Cerebellum (tissue), 4 donors: ENCODE measurements at places on chromosomes 13 and 19.

- no peak for DNase-seq
Observed at GRCh38 chr19:33462112-33462791, 59.3 kb downstream of the PEPD start.

DNA sequence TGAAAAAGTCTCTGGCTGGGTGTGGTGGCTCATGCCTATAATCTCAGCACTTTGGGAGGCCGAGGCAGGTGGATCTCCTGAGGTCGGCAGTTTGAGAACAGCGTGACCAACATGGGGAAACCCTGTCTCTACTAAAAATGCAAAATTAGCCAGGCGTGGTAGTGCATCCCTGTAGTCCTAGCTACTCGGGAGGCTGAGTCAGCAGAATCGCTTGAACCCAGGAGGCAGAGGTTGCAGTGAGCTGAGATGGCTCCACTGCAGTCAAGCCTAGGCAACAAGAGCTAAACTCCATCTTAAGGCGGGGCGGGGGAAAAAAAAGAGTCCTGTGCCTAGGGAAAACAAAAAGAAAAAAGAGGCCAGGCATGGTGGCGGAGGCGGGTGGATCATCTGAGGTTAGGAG, 2.2 kb downstream of the ZNF43 start:
- DNase-seq: no peak

DNA sequence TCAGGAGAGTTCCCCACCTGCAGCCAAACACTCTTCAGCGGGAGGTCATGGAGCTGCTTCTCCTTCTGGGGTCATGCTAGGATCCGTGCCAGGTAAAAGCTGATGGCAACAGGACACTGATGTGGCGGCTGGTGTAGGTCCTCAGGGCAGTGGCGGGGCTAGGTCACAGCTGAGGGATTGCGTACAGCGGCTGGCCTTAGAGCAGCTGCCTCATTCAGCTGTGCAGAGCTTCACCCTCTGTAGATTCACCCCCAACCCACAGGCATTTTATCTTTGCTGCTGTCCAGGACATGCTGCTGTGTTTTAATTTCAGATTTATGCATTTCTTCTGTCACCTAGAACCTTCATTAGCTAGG, 2.3 kb downstream of the MCF2L start:
- DNase-seq: no peak

GRCh38 chr13:104571161-104571892, 1505.1 kb upstream of the SLC10A2 start:
- peak; percentile 49 for DNase-seq

GRCh38 chr13:80235166-80235966, 105.6 kb downstream of the SPRY2 start:
- peak; percentile 32 for DNase-seq

DNA sequence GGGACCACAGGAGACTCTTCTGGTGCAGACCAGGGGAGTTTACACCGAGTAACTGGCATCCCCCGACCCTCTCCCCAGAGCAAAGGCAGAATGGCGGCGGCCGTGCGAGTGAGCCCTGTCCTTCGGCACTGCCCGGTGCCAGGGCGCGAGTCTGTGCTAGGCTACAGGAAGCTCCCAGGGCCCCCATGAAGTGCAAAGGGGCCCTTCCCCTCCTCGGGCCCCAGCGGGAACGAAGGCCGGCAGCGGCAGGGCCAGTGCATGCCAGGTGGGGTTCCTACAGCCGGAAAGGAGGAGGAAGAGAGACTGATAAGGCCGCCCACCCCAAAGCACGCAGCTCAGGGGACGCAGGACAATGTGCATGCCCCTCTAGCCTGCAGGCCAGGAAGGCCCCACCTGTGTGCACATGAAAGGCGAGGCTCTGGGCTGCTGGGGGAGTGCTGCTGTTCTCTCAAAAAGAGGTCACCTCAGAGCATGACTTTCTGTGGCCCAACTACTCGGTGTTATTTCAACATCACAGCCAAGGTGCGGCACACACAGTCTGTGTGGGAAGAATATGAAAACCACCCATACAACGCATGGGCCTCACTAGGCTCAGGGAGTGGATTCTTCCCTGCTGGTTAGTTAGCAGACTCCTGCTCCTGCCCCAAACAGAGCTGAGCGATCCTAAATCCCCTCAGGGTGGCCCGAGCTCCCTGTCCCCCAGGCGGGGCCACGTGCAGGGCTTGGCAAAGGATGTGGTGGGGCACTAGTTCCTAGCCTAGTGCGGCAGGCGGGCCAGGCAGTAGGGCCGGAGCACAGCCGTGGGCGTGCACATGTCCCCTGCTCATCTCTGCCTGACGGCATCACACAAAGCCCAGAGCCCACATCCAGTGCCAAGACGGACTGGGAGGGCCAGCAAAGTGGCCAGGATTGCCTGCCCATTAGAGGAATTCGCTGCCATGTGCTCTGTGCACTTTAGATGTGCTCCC, 28.4 kb upstream of the TIMM44 start:
- peak; percentile 77 for DNase-seq

DNA sequence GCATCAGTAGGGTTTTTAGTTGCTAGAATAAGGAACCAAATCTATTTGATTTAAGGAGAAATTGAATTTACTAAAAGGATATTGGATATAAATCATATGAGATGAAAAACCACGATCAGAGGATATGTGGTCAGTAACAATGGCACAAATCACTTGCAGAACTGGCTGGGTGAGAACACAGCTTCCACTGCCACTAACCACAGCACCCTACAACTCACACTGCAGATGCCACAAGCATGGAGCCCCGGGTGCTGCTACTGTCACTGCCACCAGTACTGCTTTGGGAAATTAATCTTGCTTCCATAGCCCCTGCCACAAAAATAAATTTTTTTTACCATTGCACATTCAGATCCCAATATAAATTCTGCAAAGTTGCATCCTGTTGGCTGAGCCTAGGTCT, 40.6 kb upstream of the KLF12 start:
- no peak for DNase-seq

DNA sequence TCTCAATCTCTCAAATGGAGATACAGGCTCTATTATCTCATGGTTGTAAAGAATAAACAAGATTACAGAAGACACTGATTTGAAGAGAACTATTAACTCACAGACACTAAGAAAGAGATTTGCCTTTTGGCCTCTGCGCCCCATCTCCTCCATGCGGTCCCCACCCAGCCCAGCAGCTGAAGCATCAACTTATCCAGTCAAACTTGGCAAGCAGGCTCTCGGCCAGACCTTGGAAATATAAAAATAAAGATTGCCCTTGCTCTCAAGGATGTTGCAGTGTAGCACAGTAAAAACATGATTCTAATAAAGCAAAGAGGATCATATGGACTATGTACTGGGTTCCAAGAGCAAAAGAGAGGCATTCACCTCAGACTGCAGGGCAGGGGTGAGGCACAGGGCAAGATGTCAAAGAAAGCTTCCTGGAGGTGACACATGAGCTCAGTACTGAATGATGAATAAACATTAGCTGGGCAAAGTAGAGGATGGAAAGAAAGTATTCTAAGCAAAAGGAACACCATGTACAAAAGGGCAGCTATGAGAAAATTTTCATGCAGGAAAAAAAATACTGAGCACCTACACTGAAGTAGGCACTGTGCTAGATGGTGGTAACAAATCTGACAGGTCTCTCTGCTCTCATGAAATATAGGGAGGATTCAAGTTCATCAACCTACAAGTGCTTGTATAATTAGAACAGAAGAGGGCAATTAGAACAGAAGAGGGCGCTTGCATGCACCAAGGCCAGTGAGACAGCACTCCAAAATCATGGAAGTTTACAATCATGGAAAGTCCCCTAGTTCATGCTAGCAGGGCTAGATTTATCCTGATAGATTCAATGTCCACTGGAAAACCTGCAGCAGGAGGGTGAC, 85.0 kb downstream of the SACS start:
- no peak for DNase-seq

GRCh38 chr13:109719962-109720646, 66.3 kb downstream of the IRS2 start:
- no peak for DNase-seq

GRCh38 chr19:35392742-35393715, 22.2 kb downstream of the GPR42 start:
- DNase-seq: no peak

DNA sequence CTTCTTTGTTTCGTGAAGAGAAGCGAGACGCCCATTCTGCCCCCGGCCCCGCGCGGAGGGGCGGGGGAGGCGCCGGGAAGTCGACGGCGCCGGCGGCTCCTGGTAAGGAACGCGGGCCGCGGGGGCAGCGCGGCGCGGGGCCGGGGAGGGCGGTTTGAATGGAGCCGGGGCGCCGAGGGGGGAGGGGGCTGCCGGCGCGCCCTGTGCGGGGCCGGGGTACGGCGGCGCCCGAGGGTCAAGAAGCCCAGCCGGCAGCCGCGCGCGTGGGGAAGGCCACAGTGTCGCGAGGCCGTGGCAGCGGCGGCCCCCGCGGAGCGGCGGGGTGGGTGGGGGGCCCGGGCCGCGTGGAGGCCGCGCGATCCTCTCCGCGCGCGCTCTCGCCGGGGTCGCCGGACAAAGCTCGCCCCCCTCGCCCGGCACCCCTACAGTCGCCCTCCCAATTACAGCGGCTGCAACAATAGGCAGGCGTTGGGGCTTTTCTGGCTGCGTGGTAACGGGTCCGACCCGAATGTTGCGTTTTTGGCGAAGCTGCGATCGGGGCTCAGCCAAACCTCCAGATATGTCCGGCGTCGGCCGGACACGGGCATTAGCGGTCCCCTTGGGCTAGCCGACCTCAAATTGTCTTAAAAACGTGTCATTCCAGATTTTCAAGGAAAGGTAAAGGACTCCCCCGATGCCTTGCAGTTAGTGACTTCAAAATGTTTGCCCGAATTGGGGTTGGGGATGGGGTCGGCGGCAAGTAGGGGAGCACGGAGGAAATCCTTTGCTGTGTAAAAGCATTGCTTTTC, 437 bp downstream of the SMARCA4 start:
- peak; percentile 68 for DNase-seq

- peak; percentile 33 for DNase-seq
Observed at GRCh38 chr13:99991828-99992775, 10.5 kb downstream of the ZIC2 start.

DNA sequence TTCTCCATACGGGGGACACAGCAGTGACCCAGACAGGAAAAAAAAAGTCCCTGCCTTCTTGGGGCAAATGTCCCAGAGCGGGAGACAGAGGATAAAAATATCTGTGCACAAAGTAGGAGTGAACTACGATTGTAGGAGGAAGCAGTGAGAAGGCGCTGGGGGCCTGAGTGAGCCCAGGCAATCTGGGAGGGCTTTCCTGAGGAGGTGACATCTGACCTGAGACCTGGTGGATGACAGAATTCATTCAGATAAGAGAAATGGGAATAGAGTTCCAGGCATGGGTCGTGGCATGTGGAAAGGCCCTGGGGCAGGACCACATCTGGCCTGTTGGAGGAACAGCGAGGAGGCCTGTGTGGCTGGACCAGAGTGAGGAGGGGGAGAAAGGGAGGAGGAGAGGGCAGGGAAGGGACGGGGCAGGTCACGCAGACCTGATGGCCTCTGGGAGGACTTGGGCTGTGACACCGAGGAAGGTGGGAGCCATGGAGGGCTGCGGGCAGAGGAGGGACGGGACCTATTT, 50.2 kb upstream of the NFIC start:
- no peak for DNase-seq

- DNase-seq: no peak
Observed at GRCh38 chr19:16591803-16592556, 19.8 kb upstream of the SLC35E1 start.

DNA sequence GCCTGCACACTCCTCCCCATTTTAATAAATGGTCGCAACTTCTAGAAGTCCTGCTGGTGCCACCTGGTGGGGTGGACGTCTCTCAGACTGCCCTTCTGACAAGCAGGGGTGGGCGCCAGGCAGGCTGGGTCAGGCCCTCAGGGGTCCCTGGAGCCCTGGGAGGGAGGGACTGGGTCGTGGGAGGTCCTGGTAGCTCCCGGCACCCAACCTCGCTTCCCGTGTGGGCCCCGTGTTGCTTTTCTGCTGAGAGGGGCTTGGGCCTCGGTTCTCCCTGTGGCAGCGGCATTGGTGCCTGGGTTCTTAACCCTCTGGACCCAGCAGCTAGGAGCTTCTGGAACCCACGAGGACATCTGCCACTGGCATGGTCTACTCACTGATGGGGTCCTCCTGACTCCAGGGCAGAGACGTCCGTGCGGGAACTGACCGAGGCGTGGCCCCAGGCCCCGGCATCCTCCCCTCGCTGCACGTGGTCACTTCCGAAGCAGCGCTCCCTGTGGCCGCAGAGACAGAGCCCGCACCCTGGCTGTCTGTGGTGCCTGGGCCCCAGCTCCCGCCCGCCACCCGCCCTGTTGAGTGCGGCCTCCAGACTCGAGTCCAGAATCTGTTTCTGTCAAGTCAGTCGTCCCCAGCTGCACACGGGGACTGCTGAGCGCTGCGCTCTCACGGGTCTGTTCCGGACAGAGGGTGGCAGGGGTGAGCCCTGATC, 6.0 kb upstream of the TMPRSS9 start:
- no peak for DNase-seq

- DNase-seq: no peak
Observed at GRCh38 chr13:28568286-28568685, 73.4 kb upstream of the FLT1 start.

DNA sequence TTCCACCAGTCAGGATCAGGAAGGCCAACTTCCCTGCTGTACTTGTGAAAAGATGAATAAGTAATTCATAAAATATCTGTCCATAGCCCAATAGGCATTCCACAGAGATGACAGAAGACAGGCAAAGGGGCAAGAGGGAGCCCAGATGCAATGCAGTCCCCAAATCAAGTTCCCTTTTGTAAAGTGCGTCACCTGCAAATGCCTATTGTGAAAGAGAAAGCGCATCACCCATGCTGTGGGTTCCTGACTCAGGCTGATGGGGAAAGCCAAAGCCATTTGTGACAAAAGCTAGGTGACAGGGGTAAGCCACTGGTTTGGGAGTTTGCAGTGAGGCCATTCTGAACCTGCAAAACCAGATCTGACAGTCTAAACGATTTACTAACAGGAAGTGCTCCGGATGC, 157.5 kb upstream of the ZNF536 start:
- DNase-seq: no peak

GRCh38 chr13:44752164-44752563, 176.0 kb upstream of the TSC22D1 start:
- DNase-seq: no peak

DNA sequence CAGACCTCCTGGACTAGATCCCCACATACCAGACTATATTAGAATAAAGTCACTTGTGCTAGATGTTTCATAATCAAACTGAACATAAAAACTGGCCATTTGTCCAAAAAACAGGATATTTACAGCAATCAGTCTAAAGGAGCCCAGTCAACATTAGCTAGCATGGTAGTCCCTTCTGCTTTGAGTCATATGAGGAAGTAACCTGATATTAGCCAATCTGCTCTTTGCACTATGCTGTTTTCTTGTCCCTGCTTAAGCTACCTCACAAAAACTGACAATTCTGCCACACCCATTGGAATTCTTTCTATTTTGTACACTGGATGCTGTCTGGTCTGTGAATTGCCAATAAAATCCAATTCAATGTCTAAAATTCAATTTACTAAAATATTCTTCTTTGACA, 1824.2 kb downstream of the OLFM4 start:
- no peak for DNase-seq
